CD8-positive, alpha-beta memory T cell (primary cell): ENCODE measurements at places on chromosomes 7 and 10. TPM values are rescaled to one million over a fixed set of nuclear protein-coding genes. Genes with fewer than 3 reads are reported as not detected.

SLC26A4 gene
- total RNA-seq, result 0.78 TPM

PPA1 gene
- 358 TPM for total RNA-seq

OR9A2 gene
- not detected for total RNA-seq

TMEM178B gene
- 0.97 TPM for total RNA-seq

DNMBP gene
- 2.0 TPM for total RNA-seq

ADAMTS14 gene
- total RNA-seq, result not detected

GRCh38 chr10:61136139-61136538 is 192.2 kb upstream of the RHOBTB1 start:
- DNase-seq, result no peak
- H3K27ac ChIP-seq, result no peak overlapping the region
- no peaks in the 10 kb centered on the region for H3K4me1 ChIP-seq
- H3K27me3 ChIP-seq, result no peaks in the 10 kb centered on the region

DNA sequence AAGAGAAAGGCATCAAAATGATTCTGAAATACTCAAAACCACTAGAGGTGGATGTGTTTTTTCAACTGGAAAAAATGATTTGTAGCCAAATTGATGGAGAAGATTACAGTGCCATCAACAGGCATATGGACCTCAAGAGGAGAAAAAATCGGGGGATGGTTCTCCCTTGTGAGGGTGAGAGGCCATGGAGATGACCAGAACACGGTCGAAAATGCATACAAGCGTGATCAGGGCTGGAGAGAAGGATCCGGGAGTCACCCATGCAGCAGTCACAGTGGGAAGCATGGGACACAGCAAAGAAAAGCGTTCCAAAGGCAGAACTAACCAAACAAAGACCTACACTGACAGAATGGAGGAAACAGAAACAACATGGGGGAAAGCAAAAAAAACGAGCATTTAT is 80.3 kb downstream of the SLC37A3 start:
- H3K4me1 ChIP-seq, result no peaks in the 10 kb centered on the region
- H3K4me3 ChIP-seq, result no peak overlapping the region
- H3K27me3 ChIP-seq, result no peaks in the 10 kb centered on the region
- no peaks in the 10 kb centered on the region for H3K36me3 ChIP-seq
- H3K27ac ChIP-seq, result no peak overlapping the region

GRCh38 chr7:13106513-13106912 is 419.1 kb downstream of the ARL4A start:
- no peaks in the 10 kb centered on the region for H3K36me3 ChIP-seq
- no peaks in the 10 kb centered on the region for H3K27me3 ChIP-seq
- DNase-seq, result no peak

DNA sequence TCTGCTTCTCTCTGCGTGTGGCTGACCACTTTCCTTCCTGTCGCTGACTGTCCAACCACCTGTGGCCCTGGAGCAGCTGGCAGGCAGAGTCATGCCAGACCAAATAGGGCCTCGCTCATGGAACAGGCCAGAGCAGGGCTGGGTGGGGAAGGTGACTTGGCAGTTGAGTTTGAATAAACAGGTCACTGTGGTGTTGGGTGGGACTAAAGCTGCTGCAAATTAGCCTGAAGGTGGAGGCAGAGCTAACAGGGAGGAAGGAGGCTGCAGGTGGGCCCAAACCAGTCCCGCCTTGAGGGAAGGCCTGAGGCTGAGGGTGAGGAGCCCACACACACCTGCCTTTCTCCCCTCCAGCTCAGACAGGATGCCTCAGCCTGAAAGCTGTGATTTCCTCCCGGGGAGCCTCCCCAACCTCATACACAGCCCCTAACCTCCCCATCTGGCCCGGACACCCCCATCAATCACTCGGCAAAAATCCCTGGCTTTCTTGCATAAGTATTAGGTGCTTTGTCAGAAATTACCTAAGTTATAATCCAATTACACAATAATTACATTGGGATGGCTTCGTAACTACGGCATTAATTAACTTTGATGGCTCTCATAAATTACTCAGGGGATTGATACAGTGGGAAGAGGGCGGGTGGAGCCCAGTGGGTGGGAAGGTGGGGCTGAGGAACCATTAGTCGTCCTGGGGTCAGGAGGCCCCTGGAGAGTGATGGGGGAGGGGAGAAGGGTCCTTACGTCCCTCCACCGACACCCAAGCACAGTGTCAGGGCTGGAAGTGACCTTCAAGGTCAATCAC is 97.7 kb upstream of the PCBD1 start:
- no peak overlapping the region for H3K27ac ChIP-seq

DNA sequence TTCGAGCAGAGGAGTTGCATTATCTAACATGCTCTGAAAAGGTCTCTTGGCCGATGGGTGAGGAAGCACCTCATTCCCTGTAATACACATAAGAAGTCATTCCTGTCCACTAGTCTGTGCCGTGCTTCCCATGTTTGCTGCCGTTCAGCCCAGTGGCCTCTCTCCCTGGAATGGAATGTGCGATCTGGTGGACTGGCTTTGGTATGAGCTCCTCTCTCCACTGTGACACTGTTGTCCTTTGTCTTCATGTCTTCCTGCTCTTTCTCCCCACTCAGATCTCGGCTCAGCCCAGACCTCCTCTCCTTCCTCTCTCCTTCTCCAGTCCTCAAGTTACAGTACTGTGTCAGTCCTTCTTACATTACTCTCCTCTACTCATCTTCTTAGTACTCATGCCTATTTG is 192.8 kb upstream of the KLF6 start:
- H3K36me3 ChIP-seq, result no peaks in the 10 kb centered on the region
- H3K4me3 ChIP-seq, result no peak overlapping the region
- no peaks in the 10 kb centered on the region for H3K27me3 ChIP-seq

DNA sequence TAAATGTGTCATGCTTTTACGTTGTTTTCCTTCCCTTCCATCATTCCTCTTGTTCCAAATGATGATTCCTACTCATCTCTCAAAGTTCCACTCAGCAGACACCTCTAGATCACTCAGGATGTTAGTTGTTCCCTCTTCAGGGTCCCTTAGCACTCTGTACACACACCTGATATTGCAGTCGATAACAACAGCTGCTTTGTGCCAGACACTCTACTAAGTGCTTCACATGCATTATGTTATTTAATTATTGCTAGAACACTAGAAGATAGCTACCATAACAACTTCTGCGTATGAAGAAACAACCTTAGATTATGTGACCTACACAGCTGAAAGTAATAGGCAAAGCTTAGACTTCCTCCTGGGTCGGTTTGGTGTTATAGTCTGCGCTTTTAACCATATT is 29.6 kb downstream of the PCBD1 start:
- H3K4me1 ChIP-seq, result no peaks in the 10 kb centered on the region
- no peak overlapping the region for H3K4me3 ChIP-seq
- H3K36me3 ChIP-seq, result peaks cover 11% of the 10 kb centered on the region
- H3K27me3 ChIP-seq, result no peaks in the 10 kb centered on the region

DNA sequence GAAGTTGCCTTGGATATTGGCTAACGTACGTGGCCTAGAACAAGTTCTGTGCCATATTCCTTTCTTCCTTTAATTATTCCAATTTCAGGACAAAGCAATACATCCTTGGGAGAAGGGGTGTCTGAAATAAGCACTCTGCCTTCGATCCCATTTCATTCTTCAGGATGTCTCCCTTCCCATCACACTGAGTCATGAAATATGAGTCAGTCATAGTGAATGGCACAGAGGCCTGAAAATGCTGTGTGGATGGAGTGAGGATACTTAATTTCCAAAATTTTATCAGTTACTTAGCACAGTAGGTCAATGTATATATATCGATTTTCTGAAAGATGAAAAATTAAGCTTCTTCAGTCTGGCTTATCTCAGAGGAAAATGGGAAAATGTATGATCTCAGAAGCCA is 19.5 kb downstream of the EVX1 start:
- no peak overlapping the region for H3K4me3 ChIP-seq
- DNase-seq, result no peak
- no peak overlapping the region for H3K27ac ChIP-seq
- no peaks in the 10 kb centered on the region for H3K36me3 ChIP-seq
- H3K27me3 ChIP-seq, result no peaks in the 10 kb centered on the region

DNA sequence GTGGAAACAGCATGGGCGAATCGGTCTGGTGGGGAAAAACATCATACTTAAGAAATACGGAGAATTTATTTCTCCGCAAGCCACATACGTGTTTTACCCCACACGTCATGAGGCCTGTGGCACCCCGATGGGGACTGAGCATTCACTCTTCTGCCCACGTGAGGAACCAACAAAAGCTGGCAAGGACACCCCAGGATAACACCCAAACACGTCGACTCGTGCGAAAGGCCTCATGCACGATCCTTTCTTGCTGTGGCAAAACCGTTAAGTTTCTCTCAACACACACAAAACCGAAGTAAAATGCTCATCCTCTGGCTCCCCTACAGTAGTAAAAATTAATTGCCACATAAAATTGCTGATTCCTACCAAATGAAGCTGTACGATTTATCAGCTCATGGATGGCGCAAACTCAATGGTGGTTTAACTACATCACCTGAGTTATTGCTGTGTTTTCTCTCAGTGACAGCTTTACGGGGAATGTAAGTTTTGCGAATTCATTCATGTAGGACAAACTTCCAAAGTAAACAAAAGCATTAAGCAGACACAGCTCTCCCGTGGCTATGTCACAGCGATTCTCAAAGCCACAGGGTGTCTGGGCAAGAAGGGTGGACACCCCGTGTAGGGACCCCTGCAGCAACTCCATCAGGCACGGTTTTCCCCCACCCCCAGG is 97.0 kb downstream of the CTBP2 start:
- H3K36me3 ChIP-seq, result no peaks in the 10 kb centered on the region
- H3K4me3 ChIP-seq, result no peak overlapping the region
- DNase-seq, result no peak
- H3K4me1 ChIP-seq, result peaks cover 11% of the 10 kb centered on the region
- no peaks in the 10 kb centered on the region for H3K27me3 ChIP-seq

GRCh38 chr10:32979041-32979440 is 21.0 kb upstream of the ITGB1 start:
- H3K27me3 ChIP-seq, result no peaks in the 10 kb centered on the region
- no peak overlapping the region for H3K27ac ChIP-seq
- no peak overlapping the region for H3K4me3 ChIP-seq
- DNase-seq, result no peak
- no peaks in the 10 kb centered on the region for H3K36me3 ChIP-seq
- H3K4me1 ChIP-seq, result peaks cover 37% of the 10 kb centered on the region

DNA sequence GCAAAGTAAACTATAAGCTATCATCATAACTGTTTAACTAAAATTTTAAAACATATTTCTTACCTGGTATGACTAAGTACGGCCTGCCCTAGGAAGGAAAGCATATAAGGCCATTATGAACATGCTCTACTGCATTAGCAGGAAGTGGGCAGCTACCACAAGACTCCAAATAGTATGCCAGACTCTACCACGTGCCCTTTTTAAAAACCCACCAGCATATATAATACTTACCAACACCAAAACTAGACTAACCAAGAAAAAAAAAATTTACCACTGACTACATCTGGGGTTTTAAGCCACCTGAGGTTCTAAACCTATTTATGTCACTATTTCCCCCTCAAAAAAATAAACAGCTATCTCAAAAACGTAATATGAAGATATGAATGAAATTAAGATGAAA is 30.1 kb downstream of the NUDCD3 start:
- DNase-seq, result peak; percentile 90
- no peaks in the 10 kb centered on the region for H3K36me3 ChIP-seq

DNA sequence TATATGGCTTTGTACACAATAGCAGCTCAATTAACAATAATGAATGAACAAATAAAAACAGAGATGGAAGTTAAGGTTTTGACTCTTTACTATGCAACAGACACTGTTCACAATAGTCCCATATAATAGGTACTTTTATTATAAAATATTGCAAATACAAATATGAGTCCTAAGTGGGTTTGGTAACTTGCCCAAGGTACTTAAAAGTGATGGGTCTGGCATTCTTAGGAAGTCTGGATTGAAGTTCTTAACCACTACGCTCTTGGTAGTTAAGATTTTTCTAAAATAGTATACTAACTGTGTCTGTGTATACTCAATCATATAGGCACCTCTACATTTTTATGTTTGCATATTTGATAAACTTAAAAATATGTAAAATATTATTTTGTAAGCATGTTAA is 55.5 kb downstream of the HGF start:
- H3K4me1 ChIP-seq, result no peaks in the 10 kb centered on the region
- no peak for DNase-seq
- H3K27me3 ChIP-seq, result no peaks in the 10 kb centered on the region
- H3K36me3 ChIP-seq, result no peaks in the 10 kb centered on the region

GRCh38 chr7:160958-161725 is 31.2 kb upstream of the FAM20C start:
- no peak overlapping the region for H3K27ac ChIP-seq
- no peaks in the 10 kb centered on the region for H3K27me3 ChIP-seq
- no peak for DNase-seq
- H3K4me1 ChIP-seq, result no peaks in the 10 kb centered on the region

DNA sequence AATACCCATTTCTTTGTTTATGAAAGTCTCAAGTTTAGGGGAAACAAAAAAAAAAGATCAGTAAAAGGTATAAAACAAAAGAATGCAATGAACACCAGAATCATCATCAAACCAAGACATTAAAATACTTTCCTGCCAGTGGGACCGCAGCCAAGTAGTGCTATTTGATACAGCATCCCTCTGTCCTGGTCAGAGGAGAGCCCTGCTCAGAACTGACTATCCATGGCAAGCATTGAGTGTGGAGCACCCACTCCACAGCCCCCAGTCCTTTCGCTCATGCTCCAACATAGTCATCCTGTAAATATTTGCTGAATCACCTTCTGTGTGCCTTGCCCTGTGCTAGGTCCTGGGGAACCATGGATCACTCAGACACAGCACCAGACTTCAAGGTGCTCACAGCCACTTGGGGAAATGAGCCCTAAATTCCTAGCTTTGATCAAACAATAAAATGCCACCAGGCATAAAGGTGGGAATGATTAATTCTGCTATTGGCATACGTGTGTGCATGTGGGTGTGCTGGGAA is 213.6 kb upstream of the TBX20 start:
- no peak for DNase-seq
- no peaks in the 10 kb centered on the region for H3K36me3 ChIP-seq
- no peaks in the 10 kb centered on the region for H3K4me1 ChIP-seq
- no peak overlapping the region for H3K4me3 ChIP-seq
- H3K27ac ChIP-seq, result no peak overlapping the region

DNA sequence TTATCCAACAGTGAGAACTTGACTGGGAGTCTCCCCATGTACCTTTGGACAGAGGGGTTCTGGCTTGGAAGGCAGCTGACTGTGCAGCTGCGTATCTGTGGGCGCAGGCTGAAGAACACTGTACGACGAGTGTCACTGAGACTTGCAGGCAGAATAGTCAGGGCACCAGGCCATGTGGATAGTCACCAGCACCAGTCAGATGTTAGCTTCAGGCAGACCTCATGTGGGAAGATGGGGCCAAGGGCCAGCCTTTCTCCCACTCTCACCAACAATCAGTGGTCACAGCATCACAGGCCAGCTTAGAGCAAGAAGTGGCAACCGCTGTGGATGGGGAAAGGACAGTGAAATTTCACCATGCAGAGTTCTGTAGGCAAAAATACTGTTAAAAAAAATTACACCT is 43.4 kb upstream of the GJD4 start:
- no peak for DNase-seq
- no peak overlapping the region for H3K4me3 ChIP-seq
- no peaks in the 10 kb centered on the region for H3K4me1 ChIP-seq
- H3K27ac ChIP-seq, result no peak overlapping the region
- peaks cover 6% of the 10 kb centered on the region for H3K36me3 ChIP-seq

GRCh38 chr10:84352251-84352842 is 24.0 kb downstream of the CCSER2 start:
- no peak overlapping the region for H3K27ac ChIP-seq
- no peak overlapping the region for H3K4me3 ChIP-seq
- H3K27me3 ChIP-seq, result no peaks in the 10 kb centered on the region
- H3K4me1 ChIP-seq, result peaks cover 53% of the 10 kb centered on the region
